ENCODE measurements at places on chromosomes 2 and 18.

DNA sequence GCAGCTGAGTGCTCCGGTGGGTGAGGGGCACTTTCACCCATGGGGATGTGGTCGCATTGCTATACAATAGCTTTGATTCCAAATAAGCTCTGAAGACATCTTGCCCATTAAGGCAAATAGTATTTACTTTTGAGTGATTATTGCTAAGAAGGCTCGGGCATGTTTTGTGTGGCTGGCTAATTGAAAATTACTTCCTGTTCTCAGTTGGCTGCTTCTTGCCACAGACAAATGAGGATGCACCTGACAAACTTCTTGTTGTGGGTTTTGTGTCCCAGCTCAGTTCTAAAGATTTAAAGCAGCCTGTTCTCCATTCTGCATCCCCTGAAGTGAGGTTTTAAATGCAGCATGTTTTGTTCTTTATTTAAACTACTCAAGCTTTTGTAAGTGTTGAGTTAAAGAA is 88.3 kb downstream of the KCNS3 start:
- no peak for DNase-seq

- DNase-seq, result no peak
Observed at GRCh38 chr2:37880551-37880950, 44.5 kb upstream of the RMDN2 start.

- DNase-seq, result no peak
Observed at GRCh38 chr18:33906046-33906445, 318.7 kb downstream of the NOL4 start.

GRCh38 chr2:168583710-168584521 is 127.8 kb downstream of the CERS6 start:
- peak; percentile 36 for DNase-seq

GRCh38 chr2:46651363-46652099 is 172.2 kb downstream of the TMEM247 start:
- DNase-seq, result no peak

DNA sequence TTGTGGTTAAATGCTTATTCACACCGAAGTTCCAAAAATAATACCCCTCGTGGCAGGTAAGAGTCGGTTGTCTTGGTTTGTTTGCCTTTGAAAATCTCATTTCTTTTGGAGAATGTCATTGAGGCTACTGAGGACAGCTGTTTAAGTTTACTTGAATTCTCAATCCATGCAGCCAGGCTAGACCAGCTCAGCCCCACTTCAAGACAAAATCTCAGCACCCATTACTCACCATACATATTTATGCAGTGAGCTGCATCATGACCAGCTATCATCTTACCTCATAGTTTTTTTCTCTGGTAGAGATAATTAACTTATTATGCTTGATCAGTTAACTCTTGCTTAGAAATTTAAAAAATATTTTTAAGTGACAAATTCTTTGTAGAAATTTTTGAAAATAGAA is 115.9 kb downstream of the HAUS1 start:
- DNase-seq, result peak; percentile 53

GRCh38 chr2:133434959-133435668 is 133.1 kb downstream of the NCKAP5 start:
- DNase-seq, result no peak

DNA sequence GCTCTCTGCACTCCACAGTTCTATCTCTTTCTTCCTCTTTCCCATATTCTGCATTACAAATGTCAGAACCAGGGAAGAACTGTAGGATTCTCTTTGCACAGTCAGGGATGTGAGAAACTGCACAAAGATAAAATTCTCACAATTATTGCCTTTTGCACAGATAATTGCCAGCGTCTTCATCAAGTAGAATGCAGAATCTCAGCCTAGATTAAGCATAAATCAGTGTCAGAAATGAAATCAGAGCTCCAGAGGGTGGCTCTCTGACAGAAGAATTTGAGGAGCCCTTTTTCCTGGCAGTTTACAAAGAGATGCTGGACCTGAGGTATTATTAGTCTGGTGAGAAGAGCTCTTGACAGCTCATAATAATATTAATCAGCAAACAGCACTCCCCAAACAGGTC is 173.1 kb downstream of the PTH2R start:
- no peak for DNase-seq

GRCh38 chr2:201809633-201810032 is 3.3 kb downstream of the CDK15 start:
- DNase-seq, result no peak

DNA sequence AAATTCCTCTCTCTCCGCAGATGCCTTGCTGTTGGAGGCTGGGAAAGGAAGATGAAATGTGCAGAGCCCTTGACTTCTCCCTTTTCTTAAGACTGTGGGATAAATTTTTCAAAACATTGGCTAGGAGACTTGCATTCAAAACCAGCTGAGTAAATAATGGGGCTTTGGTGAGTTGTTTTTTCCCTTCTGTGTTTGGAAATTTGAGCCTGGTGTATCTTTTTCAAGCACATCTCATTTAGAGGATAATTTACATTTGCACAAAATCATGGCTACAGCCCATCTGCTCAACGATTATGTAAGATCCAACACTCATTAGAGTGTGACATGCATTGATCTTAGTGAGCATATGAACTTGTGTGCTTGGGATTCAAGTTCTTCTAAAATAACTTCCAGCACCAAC is 112.1 kb upstream of the ATP8B1 start:
- DNase-seq, result peak; percentile 14

DNA sequence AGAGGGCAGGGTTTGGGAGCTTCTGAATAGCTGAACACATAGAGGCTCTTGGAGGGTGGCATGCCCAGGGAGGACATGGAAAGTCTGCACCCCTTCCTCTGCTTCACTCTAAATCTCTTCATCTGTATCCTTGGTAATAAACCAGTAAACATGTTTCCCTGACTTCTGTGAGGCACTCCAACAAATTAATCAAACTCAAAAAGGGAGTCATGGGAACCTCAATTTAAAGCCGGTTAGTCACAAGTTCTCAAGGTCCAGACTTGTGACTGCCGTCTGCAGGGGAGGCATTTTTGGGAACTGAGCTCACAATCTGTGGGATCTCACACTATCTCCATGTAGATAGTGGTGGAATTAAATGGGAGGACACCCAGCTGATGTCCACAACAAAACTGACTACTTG is 33.1 kb upstream of the STON1 start:
- DNase-seq, result peak; percentile 90

- DNase-seq, result peak; percentile 67
Observed at GRCh38 chr2:161273038-161273760, 35.0 kb upstream of the PSMD14 start.

DNA sequence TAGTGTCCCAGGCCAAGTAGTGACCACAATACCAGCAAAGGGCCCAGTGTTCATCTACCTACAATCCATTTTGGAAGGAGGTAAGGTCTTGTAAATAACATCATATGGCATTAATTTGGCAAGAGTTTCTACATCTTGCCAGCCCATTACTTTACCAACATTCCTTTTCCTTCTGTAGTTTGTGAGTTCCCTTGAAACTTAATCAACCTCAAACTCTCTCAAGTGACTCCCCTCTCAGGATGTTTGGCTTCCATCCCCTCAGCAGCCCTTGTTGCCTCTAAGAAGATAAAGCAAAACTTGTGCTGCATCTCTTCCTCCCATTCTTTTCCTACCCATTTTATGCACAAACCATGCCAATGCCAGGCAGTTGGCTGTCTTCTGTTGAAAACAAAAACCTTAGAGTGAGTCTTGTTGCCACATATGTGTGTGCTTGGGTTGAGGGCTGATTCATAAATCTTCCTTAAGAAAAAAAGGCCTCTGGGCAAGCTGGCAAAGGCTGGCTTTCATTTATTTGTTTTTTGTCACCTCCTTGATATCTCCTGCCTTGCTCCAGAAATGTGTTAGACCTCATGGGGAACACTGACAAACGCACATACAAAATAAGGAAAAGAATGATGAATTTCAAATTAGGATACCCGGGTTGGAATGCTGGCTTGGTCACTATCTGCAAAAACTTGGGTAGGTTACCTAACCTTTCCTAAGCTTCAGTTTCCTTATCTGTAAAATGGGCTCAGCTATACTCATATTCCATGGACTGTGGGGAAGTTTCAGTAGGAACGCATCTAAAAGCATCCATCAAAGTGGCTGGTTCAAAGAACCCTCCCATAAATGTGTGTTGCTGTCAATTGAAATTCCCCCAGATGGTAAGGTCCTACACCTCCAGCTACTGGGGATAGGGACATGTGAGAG is 29.4 kb upstream of the ST3GAL5 start:
- no peak for DNase-seq

DNA sequence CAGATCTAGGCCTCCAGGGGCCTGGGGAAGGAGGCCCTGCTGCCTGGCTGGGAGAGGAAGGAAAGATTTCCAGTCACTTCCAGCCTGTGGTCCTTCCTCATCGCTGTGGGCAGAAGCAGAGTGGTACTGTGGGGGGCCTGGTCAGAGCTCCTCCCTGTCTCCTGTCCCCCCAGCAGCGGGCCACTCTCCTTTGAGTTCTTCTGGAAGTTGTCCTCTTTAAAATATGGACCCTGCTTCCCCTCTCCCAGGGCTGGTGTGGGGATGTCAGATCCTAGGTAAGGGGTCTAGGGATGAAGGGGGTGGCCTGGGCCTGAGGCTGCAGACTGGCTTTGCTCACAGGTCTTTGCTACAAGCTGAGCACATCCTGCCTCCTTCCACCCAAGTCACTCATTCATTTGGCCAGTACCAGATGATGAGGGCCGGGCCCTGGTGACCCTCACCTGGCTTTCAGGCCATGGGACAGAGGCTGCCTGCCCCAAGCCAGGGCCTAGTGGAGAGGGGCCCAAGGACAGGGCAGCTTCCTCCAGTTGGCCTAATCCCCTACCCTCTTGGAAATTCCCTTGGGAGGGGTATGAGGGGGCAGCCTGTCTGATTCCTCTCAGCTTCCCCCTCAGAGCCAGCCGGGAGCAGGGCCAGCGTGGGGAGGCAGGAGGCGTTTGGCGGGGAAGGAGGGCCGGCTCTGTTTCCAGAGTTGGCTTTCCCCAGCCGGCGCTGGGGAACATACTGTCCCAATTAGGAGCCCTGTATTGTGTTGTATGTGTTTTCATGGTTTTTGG is 231.9 kb downstream of the DYSF start:
- DNase-seq, result no peak

DNA sequence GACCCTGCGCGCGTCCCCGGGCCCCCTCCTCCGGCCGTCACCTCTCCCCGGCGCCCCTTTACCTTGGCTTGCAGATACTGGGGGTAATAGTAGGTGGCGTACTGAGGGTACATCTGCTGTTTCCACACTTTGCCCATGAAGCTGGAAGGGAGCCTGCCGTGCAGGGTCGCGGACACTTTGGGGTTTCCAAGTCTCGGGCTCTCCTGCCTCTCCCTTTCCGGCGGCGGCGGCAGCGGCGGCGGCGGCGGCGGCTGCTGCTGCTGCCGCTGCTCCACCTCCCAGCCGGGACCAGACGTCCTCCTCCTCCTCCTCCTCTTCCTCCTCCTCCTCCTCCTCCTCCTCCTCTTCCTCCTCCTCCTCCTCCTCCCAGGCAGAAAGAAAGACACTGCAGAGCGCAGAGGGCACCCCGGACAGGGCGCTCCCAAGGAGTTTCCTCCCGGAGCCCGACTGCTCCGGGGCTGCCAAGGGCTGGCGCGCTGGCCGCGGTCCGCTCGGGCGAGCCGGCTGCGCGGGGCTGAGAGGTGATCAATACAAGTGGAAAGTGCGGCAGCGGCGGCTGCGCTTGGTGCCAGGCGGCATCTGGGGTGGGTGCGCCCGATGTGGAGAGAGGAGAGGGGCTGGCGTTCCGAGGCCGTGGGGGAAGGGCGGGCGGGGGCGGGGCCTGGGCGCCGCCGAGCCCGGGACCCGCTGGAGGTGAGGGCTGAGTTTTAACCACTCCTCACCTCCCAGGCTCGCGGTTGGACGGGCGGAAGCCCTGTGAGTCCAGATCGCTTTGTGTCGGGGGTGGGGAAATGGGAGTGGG is at the start of gene RBMS1:
Gene RBMS1 (minus strand): TSS at position 581 of the 802 bp plus-strand sequence. CDS start 444 bp downstream, at position 137.
- peak; percentile 65 for DNase-seq

GRCh38 chr2:236629961-236630872 is 60.6 kb downstream of the ACKR3 start:
- no peak for DNase-seq

GRCh38 chr2:31694444-31694843 is 113.7 kb upstream of the SRD5A2 start:
- DNase-seq, result peak; percentile 1

GRCh38 chr18:8300751-8301410 is 308.4 kb upstream of the RAB12 start:
- DNase-seq, result no peak

Data from mesenchymal stem cell (in vitro differentiated cells and primary cell).